Cortex of kidney (tissue), 1 donor: ENCODE measurements at places on chromosomes 3 and 15.

DNA sequence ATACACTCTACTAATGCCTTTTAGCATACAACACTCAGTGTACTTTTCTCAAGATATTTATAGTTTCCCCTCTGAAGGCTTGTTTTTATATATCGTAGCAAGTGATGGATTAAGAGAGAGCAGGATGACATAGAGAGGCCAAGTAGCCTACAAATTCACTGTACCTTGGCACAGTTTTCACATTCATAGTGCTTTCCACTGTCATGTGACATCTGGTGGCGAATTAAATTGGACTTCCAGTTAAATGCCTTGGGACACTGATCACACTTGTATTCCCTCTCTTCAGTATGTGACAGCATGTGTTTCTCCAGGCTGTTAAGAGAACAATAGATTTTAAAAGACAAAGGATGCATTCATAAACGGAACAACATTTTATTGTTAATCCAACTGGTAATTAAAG is 541.1 kb downstream of the MECOM start:
- no peak for DNase-seq

DNA sequence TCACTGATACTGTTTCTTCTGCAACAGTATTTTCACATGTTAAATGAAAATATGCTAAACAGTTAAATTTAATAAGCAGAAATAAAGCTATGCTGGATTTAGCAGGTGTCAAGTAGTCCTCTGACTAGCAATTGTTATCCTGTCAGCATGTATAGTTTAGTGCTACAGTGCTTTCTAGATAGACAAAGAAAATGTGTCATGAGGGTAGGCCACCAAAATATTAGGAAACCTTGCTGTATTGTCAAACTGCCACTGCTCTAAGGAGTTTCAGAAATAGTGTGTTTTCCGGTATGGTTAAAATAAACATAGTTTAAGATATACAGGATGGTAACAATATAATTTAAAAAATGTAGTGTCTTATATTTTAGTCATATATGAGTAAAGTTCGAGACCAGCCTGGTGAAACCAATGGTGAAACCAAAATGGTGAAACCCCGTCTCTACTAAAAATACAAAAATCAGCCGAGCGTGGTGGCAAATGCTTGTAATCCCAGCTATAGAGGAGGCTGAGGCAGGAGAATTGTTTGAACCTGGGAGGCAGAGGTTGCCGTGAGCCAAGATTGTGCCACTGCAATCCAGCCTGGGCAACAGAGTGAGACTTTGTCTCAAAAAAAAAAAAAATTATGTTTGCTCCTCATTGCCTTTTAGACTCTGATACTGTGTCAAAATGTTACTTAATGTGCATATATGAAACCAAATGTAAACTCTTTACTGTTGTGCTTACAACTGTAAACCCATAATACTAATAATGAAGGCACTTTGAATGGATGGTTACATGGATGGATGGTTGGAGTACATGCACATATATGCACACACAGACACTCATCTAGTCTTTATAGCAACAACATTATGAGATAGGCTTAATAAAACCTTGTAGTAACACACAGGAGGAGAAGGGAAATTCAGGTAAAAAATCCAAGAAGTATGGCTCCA is 204.8 kb downstream of the RSRC1 start:
- no peak for DNase-seq

DNA sequence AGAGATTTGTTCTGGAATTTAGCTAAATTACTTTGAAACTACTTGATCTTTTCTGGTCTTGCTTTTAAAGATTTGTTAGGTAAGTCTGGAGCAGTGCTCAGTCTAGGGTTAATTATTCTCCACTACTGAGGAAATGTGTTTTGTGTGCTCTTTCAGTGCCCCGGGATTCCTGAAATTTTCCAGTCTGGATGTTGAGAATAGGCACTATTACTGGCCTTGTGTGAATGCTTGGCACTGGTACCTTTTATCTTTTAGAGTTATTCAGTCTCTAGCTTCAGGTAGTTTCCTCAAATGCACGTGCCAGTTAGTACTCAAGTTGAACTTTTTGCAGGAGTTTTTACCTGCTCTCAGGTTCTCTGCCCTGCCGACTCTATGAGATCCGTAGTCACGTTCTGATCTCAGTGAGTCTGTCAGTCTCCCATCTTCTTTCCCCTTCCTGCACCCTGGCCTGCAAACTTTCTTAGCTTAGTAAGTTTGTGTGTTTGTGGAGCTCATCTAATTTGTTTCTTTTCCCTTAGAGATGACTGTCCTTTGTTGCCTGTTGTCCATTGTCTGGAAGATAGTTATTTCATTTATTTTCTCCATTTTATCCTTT is 39.5 kb downstream of the TCF12 start:
- DNase-seq: no peak

GRCh38 chr3:105417525-105418289 is 51.0 kb downstream of the ALCAM start:
- DNase-seq: no peak

DNA sequence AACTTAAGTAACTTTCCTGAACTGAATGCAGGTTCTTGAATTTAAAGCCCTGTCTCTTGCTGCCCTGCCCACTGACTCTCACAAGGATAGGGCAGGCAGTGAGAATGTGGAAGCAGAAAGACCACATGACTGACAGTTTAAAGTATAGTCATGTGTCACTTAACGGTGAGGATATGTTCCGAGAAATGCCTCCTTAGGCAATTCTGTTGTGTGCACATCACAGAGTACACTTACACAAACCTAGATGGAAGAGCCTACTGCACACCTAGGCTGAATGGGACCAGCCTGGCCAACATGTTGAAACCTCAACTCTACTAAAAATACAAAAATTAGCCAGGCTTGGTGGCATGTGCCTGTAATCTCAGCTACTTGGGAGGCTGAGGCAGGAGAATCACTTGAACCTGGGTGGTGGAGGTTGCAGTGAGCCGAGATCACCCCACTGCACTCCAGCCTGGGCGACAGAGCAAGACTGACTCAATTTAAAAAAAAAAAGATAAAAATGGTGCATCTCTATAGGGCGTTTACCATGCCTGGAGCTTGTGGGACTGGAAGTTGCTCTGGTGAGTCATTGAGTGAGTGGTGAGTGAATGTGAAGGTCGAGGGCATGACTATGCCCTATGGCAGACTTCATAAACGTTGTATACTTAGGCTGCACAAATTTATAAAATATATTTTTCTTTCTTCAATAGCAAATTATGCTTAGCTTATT is 18.9 kb upstream of the COPG1 start:
- DNase-seq: no peak

- no peak for DNase-seq
Observed at GRCh38 chr3:133138017-133138416, 99.8 kb downstream of the TMEM108 start.
